Right kidney (tissue), 9 donors: ENCODE measurements at places on chromosomes 12 and 14.

DNA sequence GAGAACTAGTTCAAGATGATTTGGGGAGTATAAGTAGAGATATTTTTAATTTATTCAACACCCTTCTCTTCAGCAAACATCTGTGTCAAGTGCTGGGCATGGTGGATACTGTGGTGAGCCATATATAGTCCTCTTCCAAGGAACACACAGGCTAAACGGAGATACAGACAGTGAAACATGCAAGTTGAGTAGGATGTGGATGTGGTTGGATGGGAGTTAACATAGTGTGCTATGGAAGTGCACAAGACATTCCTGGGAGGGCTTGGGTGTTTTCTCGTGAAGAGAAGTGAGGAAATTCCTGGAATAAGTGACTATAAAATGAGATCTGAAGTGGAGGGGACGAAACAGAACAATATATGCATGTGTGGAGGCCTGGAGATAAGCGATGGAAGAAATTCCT, 181.1 kb upstream of the NPAS3 start:
- DNase-seq, result no peak

DNA sequence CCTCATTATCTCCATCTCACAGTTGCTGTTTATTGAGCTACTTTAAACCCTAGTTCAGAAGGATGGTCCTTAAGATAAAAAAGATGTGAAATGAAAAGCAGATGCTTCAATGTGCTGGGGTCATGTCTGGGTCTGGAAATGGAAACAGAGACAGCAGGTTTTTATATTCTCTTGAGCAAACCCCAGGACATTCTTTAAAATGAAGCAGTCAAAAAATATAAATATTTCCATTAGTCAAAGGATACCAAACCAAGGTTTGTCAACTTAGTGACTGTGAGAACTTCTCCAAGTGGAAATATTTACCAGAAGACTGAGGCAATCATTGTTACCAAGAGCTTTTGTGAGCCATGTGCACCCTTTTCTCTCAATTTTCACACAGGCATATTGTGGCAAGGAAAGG, 102.5 kb upstream of the DIO2 start:
- no peak for DNase-seq

- no peak for DNase-seq
These were observed 15.1 kb downstream of the PHETA1 start for GRCh38 chr12:111353603-111354295.

GRCh38 chr12:459430-460258, at the start of gene B4GALNT3:
Gene B4GALNT3 (plus strand): TSS chr12:459939. CDS start chr12:460377, 438 bp downstream.
- DNase-seq, result peak; percentile 73

GRCh38 chr12:64792128-64792527, 32.3 kb upstream of the TBC1D30 start:
- no peak for DNase-seq

DNA sequence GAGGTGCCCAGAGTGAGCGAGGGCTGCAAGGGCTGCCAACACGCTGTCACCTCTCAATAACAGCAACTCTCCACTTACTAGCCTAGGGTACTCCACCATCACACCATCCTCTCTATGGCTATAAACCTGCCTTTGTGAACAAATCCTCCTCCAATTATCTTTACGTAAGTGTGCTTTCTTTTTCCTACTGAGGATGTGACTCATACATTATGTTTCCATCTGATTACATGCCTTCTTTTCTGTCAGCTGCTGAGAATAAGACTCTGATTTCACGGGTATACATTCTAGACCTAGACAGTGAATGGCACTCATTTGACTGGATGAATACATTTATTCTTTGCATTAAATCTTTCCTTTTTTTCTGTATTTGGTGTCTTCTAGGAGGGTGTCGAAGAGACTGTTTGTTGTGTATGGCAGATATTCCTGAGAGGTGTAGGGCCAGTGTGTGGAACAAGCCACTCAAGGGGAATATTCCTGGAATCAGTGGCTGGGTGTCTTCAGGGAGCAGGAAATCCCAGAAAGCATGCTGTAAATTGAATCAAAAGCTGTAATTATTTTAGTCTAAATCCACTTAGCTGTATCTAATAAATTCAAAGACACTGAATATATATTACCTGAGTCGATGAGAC, 327.3 kb upstream of the TMTC1 start:
- DNase-seq, result no peak

DNA sequence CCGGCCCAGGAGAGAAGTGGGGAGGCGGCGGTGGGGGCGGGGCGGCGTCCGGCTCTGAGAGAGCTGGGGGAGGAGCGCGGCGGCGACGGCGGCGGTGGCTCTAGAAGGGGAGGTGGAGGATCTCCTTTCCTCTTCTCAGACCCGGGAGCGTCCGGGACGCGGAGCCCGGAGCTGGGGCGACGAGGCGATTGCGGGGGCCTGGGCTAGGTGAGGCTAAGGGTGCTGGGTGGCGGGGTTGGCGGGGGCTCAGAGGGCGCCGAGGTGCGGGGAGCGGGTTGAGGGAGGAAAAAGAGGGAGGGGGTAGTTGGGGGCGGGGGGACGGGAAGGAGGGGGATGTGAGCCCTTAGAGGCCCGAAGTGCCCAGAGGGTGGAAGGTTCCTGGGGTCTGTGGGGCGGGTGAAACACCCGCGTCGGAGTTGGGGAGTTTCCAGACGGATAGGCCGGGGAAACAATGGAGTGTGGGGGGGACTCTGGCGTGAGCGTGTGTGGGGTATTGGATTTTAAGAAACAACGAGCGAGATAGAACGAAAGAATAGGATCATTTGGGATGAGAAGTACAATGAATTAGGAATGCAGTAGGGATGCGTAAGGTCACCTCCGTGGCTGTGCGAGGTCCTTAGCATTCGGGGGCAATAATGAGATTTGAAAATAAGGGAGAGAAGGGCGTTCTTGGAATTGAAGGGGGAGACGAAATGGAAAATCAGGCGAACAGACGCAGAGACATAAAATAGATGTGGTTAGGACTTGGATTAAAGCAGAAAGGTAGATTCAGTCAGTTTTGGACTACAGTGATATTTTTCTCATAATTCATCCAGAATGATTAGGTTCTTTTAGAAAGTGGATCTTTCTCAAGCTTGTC, at the start of gene SPATS2:
Gene SPATS2, plus strand, starts transcription at position 82 of the 859 bp plus-strand sequence. CDS start 93,551 bp downstream, outside the sequence.
- DNase-seq, result peak; percentile 68

- DNase-seq, result no peak
These were observed 57.1 kb upstream of the KRAS start for GRCh38 chr12:25307818-25308217.

DNA sequence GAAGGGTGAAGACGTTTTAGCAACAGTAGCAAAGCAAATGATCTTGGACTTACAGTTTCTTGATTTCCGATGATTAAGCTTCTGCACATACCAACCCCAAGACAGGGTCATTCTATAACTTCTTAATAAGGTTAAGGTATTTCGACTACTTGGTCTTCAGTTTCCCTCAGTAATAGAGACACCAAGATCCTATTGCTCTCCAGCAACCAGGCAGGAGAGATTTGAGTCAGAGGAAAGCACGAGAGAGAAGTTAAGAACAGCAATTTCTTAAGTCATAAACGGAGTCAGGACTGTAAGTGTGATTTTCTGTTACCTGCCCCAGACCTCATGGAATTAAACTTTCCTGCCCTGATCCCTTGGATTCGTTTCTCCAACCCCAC, 215.6 kb downstream of the TTC8 start:
- no peak for DNase-seq

DNA sequence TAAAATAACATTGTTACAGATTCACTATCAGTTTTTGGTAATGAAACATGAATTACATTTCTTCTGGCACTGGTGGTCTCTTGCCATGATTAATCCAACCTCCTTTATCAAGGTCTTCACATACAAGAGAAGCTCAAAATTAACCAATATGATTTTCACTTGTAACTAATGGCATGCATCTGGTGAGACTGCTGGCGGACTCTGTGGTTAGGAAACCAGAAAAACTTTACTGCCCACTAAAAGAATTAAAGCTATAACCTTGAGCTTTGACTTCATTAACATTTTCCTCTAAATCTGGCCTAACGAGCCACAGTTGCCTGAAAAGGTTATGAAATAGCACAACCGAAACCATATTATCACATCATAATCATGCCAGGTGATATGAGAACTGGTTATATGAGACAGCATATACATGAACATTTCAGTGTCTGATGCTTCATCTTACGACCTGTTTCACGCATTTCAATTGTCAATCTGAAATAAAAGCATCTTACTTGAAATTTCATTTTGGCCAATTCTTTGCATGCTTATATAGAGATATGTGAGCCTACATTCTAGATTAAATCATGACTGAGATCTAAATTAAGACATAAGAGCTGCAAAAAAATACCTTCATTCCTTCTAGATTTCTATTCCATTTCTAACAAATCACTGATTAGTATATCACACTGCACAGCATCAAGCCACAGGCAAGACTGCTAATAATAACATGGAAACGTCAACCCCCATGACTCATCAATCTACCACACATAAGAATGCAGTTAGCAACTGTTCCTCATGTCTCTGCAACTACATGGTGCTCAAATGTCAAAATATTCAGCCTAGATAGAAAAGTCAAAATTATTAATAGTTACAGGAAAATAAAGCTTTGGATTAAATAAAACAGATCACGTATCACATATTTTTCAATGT, 89.3 kb downstream of the OSBPL8 start:
- no peak for DNase-seq

- no peak for DNase-seq
These were observed 185.1 kb upstream of the C14orf180 start for GRCh38 chr14:104394409-104394851.

DNA sequence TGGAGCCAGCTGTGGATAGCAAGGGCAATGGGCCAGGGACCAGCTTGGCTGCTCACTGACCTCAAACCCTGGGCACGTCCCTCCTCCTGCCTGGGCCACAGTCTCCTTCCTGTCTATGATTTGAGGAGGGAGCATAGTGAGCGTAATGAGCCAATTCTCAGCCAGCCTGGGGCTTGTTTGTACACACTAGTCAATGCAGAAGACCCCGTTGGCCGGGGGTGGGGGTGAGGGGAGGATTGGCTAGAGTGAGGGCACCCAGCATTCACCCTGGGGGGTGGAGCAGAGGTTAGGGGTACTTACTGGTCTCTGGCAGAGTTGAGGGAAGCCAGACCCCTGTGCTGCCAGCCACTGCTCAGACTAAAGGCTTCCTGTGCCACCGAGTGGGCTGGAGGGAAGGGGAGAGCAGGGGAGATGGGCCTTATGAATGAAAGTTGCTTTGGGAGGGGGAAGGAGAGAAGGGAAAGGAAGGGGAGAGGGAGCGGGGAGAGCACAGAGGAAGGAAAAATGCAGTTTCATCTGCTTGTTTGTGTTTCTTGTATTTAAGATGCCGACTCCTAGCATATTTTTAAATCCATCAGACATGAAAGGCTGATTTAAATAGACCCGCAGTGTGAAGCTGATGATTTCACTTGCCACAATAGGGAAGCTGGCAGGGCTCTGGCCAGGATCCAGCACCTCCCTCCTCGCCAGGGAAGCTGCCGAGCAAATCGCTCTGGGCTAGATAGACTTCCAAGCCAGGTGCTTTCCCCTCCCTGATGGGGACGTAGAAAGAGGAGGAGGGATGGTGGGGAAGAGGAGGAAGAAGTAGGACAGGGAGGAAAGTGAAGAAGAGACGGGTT, 114.0 kb downstream of the PRMT8 start:
- peak; percentile 8 for DNase-seq

GRCh38 chr12:40223646-40224045, 1.2 kb upstream of the LRRK2 start:
- no peak for DNase-seq

GRCh38 chr14:54653712-54654469, 87.0 kb downstream of the SAMD4A start:
- no peak for DNase-seq

DNA sequence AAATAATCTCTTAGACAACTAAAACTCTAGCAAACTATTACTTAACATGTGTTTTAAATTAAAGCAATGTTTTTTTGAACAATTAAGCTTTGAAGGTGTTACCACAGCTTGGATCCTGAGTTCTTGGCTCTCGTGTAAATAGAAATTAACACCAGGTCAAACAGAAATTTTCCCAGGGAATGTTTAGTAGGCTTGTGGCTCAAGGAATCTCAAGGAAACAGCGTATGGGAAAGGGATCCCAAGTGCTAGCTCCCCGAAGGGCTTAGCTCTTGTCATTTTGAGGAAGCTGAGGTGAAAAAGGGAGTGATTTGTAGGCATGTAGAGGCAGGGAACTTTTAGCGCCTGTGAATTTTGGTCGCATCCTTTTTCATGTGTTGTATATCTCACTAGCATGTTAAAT, 11.4 kb downstream of the KNTC1 start:
- DNase-seq, result no peak

- DNase-seq, result no peak
These were observed 103.2 kb upstream of the NAV3 start for GRCh38 chr12:77727442-77728001.

DNA sequence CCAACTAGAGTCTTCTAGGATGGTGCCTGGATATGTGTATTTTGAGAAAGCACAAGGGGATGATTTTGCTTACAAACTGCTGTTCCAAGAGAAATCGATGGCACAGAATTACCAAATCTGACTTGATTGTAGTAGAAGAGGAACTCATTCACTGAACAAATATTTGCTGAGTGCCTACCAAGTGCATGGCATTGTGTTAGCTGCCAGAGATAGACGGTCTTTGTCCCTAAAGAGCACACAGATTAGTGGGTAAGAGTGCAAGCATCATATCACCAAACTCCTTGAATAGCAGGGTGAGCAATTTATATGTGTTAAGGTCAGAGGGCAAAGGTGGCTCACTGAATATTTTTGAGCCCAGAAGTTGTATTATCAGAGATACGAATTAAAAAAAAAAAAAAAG, 3.5 kb upstream of the FOXN3 start:
- no peak for DNase-seq

DNA sequence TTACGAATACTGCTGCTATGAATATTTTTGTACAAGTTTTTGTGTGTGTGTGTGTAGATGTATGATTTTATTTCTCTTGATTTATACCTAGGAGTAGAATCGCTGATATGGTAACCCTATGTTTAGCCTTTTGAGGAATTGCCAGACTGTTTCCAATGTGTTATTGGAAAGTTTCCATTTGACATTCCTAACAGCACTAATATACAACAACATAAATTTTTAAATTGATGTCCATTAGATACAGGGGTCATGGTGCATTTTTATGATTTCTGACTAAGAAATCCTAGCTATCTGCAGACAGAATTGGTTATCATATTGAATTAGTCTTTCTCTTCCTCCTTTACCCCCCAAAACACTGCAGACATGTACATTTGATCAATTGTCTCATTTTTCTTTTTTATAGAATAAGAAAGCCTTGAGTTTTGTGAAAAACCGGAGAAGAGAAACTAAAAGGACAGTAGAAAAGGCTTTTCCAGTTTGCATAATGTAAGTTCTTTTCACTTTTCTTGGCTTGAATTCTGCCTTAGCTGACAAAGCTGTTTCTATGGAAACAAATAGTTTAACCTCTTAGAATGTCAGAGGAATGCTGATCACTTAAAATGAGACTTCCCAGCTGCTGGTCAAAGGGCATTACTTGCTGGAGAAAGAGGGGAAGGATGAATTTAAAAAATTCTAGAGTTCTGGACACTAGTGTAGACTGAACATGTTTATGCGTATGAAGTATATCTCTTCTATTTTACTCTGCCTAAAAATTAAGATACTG, 28.2 kb downstream of the PALS1 start:
- DNase-seq, result peak; percentile 41

- no peak for DNase-seq
These were observed 88.7 kb downstream of the PPP2R5E start for GRCh38 chr14:63454436-63454835.
